Natural killer cell (primary cell): ENCODE measurements at places on chromosomes 5 and 9.

DNA sequence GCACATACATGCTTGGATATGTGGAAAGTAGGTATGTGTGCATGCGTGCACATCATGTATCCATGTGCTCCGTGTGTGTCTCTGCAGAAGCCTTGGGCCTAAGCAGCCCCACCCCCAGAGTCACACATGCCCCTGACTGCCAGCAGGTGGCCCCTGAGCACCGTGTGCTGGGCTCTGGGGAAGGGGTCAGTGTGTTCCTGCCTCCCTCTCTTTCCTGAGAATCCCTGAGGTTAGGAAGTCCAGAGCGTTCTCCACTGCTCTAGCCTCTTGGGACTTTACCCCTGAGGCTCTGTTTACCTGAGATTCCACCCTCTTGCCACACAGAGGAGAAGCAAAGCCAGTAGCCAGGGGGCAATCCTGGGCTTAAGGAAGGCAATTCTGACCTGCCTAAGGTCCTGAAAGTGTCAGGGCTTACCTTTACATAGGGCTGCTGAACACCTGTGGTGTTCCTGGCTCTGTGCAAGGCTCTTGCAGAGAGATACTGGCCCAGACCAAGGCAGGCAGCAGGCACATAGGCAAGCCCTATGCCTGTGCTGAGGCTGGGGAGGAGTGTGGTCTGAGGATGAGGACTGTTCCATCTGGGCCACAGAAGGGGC, 207.3 kb downstream of the TMEM38B start:
- H3K4me3 ChIP-seq = no peak overlapping the region
- DNase-seq = no peak
- no peaks in the 10 kb centered on the region for H3K4me1 ChIP-seq
- no peaks in the 10 kb centered on the region for H3K27me3 ChIP-seq
- no peak overlapping the region for H3K27ac ChIP-seq
- no peaks in the 10 kb centered on the region for H3K36me3 ChIP-seq

DNA sequence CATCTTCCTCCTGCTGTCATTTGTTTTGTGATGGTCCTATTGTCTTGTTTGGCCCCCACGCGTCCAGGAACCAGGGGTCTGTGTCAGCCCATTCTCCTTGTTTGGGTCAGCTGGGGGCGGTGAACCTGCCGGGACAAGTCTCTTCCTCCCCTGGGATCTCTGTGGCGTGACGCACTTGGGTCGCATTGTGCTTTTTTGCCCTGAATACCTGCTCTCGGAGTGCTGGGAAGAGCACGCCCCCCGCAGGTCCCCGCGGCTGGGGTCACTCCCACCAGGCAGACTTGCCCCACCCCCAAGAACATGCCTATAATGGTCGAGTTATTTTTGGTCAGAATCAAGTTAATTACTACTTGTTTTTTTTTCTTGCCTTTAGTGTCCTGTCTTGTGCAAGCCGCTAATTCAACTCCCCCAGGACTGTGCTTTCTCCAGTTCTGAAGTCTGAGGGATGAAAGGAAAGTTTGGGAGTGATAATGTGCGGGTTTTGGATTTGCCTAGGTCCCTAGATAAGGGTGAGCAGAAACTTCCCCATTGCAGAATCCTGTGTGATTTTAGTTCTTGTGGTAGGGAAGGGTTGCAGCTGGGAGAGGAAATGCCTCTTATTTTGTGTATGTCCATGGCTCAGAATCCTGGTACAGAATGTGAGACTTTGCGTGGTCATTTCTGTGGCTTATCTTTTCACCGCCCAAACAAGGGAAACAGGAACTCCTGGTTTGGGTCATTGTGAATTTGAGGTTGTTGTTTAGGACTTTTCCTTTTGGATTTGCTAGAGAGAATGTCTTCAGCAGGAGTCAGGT, 789 bp downstream of the ACER2 start:
- peak; percentile 33 for DNase-seq
- H3K27me3 ChIP-seq = no peaks in the 10 kb centered on the region
- no peak overlapping the region for H3K27ac ChIP-seq
- no peaks in the 10 kb centered on the region for H3K36me3 ChIP-seq
- H3K4me1 ChIP-seq = peaks cover 18% of the 10 kb centered on the region

DNA sequence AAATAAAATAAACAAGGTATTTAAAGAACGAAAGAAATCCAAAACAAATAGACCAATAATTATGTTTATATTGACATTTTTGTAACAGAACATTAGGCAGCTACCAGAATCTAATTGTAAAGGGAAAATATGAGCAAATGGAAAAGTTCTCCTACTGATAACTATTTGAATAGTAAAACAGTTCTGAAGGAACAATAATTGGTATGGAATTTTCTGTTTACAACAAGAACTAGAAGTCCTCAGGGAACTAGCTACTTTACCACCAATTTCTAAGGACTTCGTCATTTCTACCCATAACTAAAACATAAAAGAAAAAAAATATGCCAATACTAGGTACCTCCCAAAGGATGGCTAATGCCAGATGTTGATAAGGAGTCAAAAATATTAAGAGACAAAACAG, 58.5 kb downstream of the AP3B1 start:
- no peak for DNase-seq
- H3K36me3 ChIP-seq = no peaks in the 10 kb centered on the region
- H3K27ac ChIP-seq = no peak overlapping the region
- no peaks in the 10 kb centered on the region for H3K27me3 ChIP-seq

GRCh38 chr5:81021951-81022687, 62.0 kb downstream of the RASGRF2 start:
- no peaks in the 10 kb centered on the region for H3K36me3 ChIP-seq
- no peak for DNase-seq
- H3K27ac ChIP-seq = no peak overlapping the region
- H3K27me3 ChIP-seq = peaks cover 5% of the 10 kb centered on the region

- DNase-seq = no peak
- no peak overlapping the region for H3K27ac ChIP-seq
- H3K4me3 ChIP-seq = no peak overlapping the region
- no peaks in the 10 kb centered on the region for H3K4me1 ChIP-seq
Measured at GRCh38 chr5:42930934-42931333, 109.2 kb downstream of the ANXA2R start.

DNA sequence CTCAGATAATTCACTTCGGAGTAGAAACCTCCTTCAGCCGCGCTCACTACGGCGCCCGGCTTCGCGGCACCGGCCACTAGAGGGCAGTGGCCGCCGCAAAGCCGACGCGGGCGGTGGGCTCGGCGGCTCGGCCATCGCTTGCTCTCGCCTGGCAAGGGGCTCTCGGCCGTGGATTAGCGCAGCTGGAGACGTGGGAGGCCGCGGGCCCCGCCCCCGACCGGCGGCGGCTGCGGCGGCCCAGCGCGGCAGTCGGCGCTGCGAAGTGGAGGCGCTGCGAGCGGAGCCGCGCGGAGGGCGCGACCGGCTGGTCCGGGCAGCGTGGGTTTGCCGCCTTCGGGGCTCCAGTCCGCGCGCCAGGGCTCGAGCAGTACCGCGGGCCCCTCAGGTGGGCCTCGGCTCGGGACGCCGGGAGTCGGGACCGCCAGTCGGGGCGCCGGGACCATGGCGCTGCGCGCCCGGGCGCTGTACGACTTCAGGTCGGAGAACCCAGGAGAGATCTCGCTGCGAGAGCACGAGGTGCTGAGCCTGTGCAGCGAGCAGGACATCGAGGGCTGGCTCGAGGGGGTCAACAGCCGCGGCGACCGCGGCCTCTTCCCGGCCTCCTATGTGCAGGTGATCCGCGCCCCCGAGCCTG, at the start of gene SNX18:
Gene SNX18 (plus strand): TSS at position 248 of the 634 bp plus-strand sequence. CDS start 194 bp downstream, at position 442.
- H3K36me3 ChIP-seq = peaks cover 3% of the 10 kb centered on the region
- H3K27me3 ChIP-seq = no peaks in the 10 kb centered on the region
- H3K27ac ChIP-seq = peak within 1 kb of the TSS; percentile 46
- peaks cover 31% of the 10 kb centered on the region for H3K4me1 ChIP-seq
- peak within 1 kb of the TSS; percentile 52 for H3K4me3 ChIP-seq
- DNase-seq = peak; percentile 89

GRCh38 chr5:71939452-71940230, 167.6 kb upstream of the MAP1B start:
- no peaks in the 10 kb centered on the region for H3K27me3 ChIP-seq
- no peak overlapping the region for H3K4me3 ChIP-seq
- no peaks in the 10 kb centered on the region for H3K4me1 ChIP-seq
- no peaks in the 10 kb centered on the region for H3K36me3 ChIP-seq

DNA sequence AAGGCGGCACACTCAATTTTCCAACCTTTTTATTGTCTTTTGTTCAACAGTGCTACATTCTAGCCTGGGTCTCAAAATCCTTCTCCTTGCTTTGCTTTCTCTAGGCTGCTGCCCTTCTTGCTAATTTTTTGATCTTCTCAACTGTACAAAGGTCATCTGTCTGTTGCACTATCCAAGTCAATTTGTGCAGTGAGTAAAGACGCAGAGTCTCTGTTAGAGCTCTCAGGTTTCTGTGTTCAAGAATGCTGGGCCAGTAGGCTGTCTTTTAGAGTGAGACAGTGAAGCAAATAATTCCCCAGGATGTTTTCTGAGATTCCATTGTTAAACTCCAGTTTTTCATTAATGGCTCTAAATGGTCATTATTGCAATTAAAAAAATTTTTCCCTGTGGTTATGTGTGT, 255.7 kb upstream of the ACTBL2 start:
- no peak for DNase-seq
- no peak overlapping the region for H3K4me3 ChIP-seq
- no peaks in the 10 kb centered on the region for H3K36me3 ChIP-seq
- no peaks in the 10 kb centered on the region for H3K4me1 ChIP-seq
- no peak overlapping the region for H3K27ac ChIP-seq
- H3K27me3 ChIP-seq = no peaks in the 10 kb centered on the region

GRCh38 chr9:2838371-2839000, 5.4 kb downstream of the PUM3 start:
- H3K4me3 ChIP-seq = no peak overlapping the region
- H3K4me1 ChIP-seq = peaks cover 4% of the 10 kb centered on the region
- H3K27me3 ChIP-seq = no peaks in the 10 kb centered on the region

DNA sequence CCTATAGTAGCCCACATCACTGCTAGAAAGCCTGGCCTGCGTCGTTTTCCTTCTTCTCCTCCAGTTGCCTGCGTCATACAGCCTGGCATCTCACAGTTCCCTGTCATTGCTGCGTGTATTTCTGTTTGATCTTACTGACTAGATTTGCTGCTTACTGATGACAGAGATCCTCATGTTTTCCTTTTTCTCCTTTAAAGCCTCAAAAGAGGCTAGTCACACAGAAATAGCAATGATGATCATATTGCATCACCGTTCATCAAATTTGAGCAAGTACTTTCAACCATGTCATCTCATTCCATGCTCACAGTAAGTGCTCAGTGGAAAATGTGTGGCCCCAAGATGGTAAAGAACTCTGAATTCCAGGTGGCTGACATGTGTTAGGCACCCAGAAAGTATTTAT, 76.8 kb downstream of the MVB12B start:
- no peaks in the 10 kb centered on the region for H3K27me3 ChIP-seq
- H3K36me3 ChIP-seq = no peaks in the 10 kb centered on the region
- peaks cover 6% of the 10 kb centered on the region for H3K4me1 ChIP-seq
- no peak overlapping the region for H3K4me3 ChIP-seq
- no peak overlapping the region for H3K27ac ChIP-seq
- DNase-seq = no peak

- H3K27ac ChIP-seq = no peak overlapping the region
- H3K27me3 ChIP-seq = no peaks in the 10 kb centered on the region
- H3K4me1 ChIP-seq = no peaks in the 10 kb centered on the region
- no peak for DNase-seq
Measured at GRCh38 chr5:59516161-59516560, 377.4 kb downstream of the PDE4D start.

- H3K36me3 ChIP-seq = peaks cover 37% of the 10 kb centered on the region
- no peaks in the 10 kb centered on the region for H3K4me1 ChIP-seq
- no peak overlapping the region for H3K4me3 ChIP-seq
- no peak overlapping the region for H3K27ac ChIP-seq
Measured at GRCh38 chr9:26856413-26857032, 36.1 kb downstream of the CAAP1 start.

DNA sequence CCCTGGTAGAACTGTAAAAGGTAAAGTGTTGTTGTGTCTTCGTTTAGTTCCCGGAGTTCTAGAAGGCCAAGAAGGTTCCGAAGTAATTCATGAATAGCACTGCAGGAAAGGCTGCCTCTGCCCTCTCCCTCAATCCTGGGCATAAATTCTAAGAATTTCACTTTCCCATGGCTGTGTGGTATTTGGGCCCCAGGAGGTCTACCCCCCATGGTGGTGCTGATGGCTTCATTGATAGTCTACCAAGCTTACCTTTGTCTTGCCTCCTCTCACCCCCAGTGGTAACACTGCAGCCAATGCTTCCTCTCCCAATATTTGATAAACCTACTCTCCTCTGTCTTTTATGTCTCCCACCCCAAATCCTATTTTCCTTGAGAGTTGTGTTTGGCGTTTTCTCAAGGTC, 39.5 kb downstream of the ADAMTS16 start:
- H3K4me1 ChIP-seq = no peaks in the 10 kb centered on the region
- H3K27me3 ChIP-seq = no peaks in the 10 kb centered on the region
- no peak for DNase-seq
- H3K36me3 ChIP-seq = no peaks in the 10 kb centered on the region
- H3K4me3 ChIP-seq = no peak overlapping the region

- no peak overlapping the region for H3K27ac ChIP-seq
- no peaks in the 10 kb centered on the region for H3K27me3 ChIP-seq
- DNase-seq = no peak
- H3K4me1 ChIP-seq = no peaks in the 10 kb centered on the region
- H3K4me3 ChIP-seq = no peak overlapping the region
Measured at GRCh38 chr9:14616188-14616982, 76.8 kb downstream of the ZDHHC21 start.

DNA sequence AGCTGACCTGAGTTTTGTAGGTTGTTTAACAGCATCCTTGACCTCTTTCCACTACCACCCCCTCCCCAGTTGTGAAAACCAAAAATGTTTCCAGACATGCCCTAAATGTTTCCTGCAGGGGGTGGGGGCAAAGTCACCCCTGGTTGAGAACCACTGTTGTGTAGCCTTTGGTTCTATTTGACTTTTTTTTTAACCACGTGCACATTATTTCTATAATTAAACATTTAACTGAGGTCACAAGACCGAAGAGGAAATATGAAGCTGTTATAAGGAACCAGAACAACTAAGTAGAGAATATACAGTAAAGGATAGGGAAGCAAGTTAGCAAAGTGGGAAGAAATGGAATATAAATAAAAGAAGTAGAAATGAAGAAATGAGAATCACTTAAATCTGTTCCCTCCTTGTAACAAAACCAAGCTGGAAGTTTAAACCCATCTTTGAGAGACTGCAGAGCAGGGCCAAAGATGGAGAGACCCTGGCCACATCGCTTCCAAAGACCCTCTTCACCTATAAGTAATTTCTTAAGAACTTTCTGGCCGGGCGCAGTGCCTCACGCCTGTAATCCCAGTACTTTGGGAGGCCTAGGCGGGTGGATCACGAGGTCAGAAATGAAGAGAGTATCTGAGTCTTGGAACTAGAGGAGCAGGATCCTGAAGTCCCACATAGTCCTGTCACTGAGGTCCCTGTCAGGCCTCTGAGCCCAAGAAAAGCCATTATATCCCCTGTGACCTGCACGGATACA, 14.4 kb downstream of the SIT1 start:
- H3K27ac ChIP-seq = peak overlapping the region; percentile 80
- no peak for DNase-seq
- H3K4me3 ChIP-seq = no peak overlapping the region
- H3K27me3 ChIP-seq = no peaks in the 10 kb centered on the region

- no peak for DNase-seq
- H3K4me1 ChIP-seq = peaks cover 4% of the 10 kb centered on the region
- H3K4me3 ChIP-seq = no peak overlapping the region
- H3K27ac ChIP-seq = no peak overlapping the region
- H3K27me3 ChIP-seq = no peaks in the 10 kb centered on the region
- no peaks in the 10 kb centered on the region for H3K36me3 ChIP-seq
Measured at GRCh38 chr9:111959468-111960359, 63.1 kb downstream of the UGCG start.
